RWPE1 (cell line): ENCODE measurements at places on chromosomes 11 and 22.

GRCh38 chr11:102386136-102386734 is 39.2 kb downstream of the BIRC2 start:
- DNase-seq = no peak

DNA sequence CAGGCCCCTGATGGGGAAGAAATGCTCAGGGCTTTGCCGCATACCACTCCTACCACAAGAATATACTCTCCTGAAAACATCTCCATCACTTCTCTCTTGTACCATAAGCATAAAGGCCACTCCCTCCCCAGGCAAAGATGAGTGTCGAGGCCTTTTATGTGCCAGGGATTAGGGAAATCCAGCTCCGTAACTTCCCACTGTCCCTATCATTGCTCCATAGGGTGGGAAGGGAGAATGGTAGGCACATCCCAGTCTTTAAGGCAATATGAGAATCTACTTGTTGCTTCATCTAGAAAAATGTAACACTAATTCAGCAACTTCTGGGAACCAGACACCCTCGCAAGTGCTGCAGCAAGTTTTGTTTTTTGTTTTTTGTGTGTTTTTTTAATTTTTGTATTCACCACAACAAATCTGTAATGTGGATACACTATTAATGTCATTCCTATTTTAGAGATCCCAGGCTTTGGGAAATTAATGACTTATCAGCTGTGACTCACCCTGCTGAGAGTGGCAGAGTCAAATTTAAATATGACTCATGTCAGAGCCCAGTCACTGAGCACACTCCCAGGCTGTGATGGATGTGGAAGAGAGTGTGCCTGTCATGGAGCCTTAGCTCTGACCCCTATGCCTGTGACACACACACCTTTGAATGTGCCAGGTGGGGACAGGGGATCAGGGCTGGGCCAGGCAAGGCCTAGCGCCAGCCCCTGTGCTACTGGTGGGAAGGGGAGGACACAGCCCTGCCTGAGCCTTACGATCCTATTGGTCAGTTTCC is 23.4 kb downstream of the PANX1 start:
- peak; percentile 95 for DNase-seq

- DNase-seq = no peak
Observed at GRCh38 chr11:94800414-94800813, 32.3 kb downstream of the AMOTL1 start.

DNA sequence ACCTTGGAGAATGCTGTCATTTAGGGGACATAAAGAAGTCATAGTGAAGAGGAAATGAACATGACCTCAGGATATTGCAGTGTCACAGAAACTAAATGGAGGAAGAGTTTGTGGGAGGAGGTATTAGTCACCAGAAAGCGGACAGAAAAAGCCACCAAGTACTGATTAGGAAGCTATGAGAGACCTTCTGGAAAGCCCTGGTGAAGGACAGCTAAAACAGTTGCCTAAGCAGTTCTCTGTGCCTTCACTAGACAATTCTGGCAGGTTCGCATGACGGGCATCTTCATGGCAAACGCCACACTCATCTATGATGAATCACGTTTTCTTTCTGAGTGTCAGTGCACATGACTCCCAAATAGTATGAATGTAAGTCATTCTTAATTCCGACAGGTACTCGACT is 325.8 kb downstream of the C11orf87 start:
- no peak for DNase-seq

- DNase-seq = peak; percentile 26
Observed at GRCh38 chr22:28002863-28003565, 84.0 kb upstream of the PITPNB start.
